ENCODE measurements at places on chromosomes 7 and 10. TPM values are rescaled to one million over a fixed set of nuclear protein-coding genes. Genes with fewer than 3 reads are reported as not detected.

GRCh38 chr7:51455948-51456347 is 139.3 kb upstream of the COBL start:
- DNase-seq, result no peak

DNA sequence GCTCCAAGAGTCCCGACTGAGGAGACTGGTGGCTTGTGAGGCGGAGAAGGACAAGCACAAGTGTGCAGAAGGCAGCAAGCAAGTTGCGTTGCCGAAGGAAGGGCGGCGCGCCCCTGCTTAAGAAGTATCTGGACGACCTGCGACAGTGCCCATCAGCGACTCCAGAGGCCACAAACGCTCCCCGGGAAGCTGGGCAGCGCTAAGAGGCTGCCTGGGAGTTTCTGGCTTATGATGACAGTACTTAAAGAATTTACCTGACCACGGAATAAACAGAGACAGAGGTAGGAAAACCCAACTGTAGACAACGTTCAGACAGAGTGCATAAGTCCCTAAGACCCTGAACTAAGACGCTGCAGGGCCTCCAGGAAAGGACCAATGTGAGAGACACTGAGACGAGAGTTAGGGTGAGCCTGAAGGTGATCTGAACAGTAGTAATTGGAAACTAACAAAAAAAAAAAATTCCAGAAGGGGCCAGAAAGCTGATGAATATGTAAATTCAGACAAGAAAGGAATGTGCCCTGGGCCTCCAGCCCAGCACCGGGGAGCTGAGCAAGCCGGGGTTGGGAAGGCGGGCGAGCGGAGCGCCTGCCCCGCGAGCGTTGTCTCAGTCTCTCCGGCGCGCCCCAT is 1.0 kb downstream of the OSBPL3 start:
- DNase-seq, result no peak

DNA sequence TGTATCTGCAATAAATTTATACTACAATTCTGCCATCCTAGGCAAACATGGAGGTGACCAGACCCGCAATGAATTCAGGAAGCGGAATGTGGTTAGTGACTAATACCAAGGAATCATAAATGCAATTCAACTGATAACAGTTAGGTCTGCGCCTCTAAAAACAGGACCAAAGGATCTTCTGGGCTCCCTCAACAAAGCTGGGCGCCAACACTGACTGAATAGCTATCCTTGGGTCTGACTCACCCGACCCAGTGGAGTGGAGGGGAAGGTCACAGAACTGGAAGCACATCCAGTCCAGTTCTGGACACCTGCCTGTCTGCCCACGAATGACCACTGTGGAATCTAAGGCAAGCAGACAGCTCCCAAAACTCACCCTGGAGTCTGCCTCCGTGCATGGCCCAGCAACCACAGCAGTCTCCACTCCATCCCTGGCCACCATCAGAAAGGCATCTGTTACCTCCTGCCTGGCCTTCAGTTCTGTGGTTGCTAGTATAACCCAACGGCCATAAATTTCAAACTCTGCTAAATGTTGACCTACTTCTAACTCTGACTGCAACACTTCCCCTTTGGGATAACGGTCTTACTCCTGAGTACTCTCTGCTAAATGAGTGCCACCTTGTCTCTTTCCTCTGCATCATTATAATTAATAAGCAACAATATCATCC is 43.0 kb upstream of the DLX6 start:
- DNase-seq, result peak; percentile 23

DNA sequence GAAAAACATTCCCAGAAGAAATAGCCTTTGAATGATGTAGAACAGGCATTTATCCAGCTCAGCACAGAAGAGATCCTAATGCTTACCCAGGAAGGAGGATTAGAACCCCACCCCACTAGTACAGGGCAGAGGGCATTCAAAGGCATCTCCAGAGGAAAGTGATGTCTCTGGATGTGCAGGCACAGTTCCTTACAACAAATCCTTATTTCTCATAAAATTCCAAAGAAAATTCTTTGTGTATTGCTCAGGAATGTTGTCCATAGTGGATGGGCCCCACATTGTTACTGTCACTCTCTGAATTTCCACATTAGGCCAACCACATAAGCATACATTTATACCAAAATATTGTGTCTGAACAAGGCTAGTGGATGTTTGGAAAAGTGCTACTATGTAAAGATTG is 243.0 kb downstream of the ADRA2A start:
- DNase-seq, result no peak

GRCh38 chr7:155769701-155770100 is 42.6 kb downstream of the SHH start:
- DNase-seq, result peak; percentile 82

- peak; percentile 9 for DNase-seq
Observed at GRCh38 chr7:151438864-151439601, 908 bp downstream of the CRYGN start.

- no peak for DNase-seq
Observed at GRCh38 chr10:121252756-121253155, 345.5 kb downstream of the FGFR2 start.

- no peak for DNase-seq
Observed at GRCh38 chr7:132756484-132756990, 180.3 kb upstream of the PLXNA4 start.

Gene SPDYE6
- not detected for total RNA-seq

Gene GRID1
- total RNA-seq, result 7.3 TPM

Gene TMEM184A
- not detected for total RNA-seq

Gene SRGN
- 36.9 TPM for total RNA-seq

Gene FXYD4
- total RNA-seq, result not detected

Gene AS3MT
- 2.1 TPM for total RNA-seq

Data from uterus (tissue), 4 donors.